ENCODE measurements at places on chromosomes 7 and 10. TPM values are rescaled to one million over a fixed set of nuclear protein-coding genes. Genes with fewer than 3 reads are reported as not detected.

Gene GIMAP7
- not detected for total RNA-seq

Gene PROSER2
- total RNA-seq, result 87.5 TPM

Gene TEX47
- total RNA-seq, result not detected

Gene GBX1
- not detected for total RNA-seq

Gene SNCG
- 144 TPM for total RNA-seq

Gene TMEM196
- not detected for total RNA-seq

Gene GRM3
- not detected for total RNA-seq

Gene CRTAC1
- total RNA-seq, result not detected
